ENCODE measurements at places on chromosomes 6 and 20.
A peak's percentile ranks its signal among the peaks of the same experiment; 100 is the strongest.

GRCh38 chr6:156423829-156424228 is 353.3 kb upstream of the ARID1B start:
- no peak for DNase-seq

DNA sequence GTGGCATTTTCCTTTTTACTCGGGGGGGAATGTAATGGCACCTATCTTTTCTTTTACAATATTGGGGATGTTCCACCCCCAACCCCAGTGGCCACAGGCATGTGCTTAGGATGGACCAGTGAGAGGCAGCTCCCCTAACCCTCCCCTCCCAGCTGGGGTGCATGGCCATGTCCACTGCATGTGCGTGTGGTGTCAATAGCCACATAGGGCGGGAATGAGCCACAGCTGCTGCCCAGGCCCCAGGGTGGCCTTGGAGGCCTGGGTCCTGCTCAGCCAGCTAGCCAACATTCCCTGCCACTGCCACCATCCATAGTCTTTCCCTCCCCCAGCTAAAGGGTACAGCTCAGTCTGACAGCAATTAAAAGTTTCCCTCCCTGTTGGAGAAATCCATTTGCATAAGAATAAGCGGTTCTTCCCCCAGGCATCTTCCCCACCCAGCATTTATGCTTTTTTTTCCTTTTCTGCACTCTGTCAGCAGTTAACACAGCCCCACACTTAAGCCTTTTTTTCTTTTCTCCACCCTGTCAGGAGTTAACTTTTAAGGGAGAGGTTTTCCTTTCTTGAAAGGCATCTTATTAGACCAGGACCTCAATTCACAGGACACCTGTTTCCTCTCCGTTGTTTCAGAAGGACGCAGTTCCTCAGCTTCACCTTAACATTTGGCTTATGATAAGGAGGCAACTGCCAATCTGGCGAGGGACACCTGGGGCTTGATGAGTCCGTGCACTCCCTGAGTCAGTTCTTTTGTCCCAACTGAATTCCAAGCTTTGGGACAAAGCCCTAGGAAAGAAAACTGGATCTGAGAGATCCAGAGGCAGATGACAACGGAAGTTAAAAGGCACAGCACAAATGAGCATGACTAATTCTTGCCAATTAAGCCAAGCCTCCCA is 121.4 kb downstream of the TPBG start:
- DNase-seq: no peak

DNA sequence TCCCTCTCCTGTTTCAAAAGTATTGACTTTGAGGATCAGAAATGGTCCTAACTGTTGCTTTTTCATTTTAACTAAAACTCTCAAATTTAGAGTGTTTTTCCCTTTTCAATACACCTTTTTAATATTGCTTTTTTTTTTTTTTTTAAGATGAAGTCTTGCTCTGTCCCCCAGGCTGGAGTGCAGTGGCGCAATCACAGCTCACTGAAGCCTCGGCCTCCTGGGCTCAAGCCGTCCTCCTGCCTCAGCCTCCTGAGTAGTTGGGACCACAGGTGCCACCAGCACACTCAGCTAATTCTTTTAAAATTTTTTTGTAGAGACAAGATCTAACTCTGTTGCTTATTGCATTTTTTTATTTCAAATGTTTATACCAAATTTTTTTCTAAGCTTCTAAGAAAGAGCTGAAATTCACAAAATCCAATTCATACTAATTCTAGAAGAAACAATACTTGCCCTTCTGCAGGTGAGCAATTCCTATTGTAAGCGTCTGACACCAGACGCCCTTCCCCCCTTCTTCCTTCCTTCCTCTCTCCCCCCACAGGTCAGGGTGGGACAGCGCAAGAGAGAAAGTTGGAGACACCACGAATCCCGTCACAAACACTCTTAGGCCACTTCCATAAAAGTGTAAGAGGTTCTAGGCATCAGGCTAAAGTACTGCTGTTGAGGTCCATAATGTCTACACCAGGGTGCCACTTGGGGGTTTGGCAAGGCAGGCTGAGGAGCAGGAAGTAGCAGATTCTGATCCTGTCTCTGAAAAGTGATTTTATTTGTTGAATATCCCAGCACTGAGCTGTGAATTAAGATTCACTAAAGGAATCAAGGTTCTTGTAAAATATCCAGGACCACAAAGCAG is 12.8 kb downstream of the DLL1 start:
- no peak for DNase-seq

- no peak for DNase-seq
Observed at GRCh38 chr20:51156041-51156982, 133.4 kb upstream of the KCNG1 start.

- DNase-seq: no peak
Observed at GRCh38 chr20:61161726-61162390, 90.2 kb upstream of the CDH4 start.

DNA sequence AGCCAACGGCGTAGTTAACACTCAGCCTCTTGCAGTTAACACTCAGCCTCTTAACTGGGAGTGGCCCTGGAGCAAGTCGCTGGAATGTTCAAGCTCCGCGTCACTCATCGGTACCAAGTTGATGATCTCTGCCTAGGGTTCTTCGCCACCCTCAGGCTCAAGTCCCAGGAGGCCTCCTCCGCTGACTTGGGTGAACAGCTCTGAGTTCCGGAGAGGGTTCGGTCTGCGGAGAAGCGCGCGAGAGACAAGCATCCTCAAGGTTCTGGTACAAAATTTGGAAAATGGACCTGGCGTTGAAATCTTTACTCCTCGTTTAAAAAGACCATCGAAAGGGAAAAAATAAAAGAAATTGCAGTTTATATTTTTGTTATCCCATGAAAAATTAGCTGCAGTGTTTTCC is 876 bp upstream of the DSP start:
- DNase-seq: no peak

DNA sequence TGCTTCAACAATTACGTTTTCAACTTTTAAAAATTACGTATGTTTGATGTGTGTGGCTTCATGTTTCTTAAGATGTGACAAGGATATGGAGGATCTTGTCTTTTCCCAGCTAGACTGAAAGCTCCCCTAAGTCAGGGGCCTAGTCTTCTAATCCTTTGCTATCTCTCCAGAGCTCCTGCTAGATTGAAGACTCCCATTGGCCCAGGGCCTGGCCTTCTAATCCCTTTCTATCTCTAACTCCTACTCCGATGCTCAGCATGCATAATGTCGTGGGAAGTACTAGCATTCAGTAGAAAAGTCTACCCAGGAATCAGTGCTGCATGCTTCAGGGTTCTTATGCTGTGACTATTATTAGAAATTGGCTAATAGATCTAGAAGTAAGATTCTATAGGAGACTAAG is 144.8 kb upstream of the SUPT3H start:
- no peak for DNase-seq

- no peak for DNase-seq
Observed at GRCh38 chr20:21100578-21101452, 5.3 kb downstream of the LINC00237 start.

DNA sequence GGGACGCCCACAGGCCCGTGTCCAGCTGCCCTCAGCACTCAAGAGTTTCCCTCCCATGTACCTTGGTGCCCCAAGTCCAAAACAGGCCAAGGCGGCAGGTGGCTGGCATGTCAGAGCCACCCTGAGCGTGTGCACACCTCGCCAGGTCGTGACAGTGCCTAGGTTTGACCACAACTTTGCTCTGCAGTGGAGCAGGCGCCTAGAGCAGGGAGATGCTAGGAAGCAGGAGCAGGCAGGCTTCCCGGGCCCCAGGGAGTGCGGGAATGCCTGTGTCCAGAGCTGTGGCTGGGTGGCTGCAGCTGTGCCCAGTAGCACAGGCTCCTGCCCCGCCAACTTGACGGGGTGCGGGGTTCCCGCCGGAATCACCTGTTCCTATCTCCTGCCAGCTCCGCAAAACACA is 380.8 kb upstream of the IMPG1 start:
- DNase-seq: no peak

GRCh38 chr6:706146-706545 is 13.2 kb upstream of the EXOC2 start:
- no peak for DNase-seq

DNA sequence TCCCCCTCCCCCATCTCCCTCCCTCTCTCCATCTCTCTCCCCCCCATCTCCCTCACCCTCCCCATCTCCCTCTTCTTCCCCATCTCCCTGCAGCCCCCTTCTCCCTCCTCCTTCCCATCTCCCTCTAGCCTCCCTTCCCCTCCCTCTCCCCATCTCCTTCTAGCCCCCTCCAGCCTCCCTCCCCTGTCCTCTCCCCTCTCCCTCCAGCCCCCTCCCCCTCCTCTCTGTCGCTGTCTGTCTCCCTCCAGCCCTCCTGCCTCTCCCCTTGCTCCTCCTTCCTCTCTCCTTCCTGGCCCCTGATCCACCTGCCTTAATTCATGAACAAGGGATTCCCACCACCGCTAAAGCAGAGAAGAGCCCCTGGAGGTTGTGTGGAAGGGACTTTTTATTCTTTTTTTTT is 26.9 kb upstream of the CHMP4B start:
- no peak for DNase-seq

- DNase-seq: no peak
Observed at GRCh38 chr6:50120300-50120699, 70.6 kb upstream of the DEFB112 start.

GRCh38 chr20:31496761-31497295 is 17.4 kb upstream of the HM13 start:
- DNase-seq: peak; percentile 94

GRCh38 chr6:128491610-128492206 is 28.7 kb downstream of the PTPRK start:
- DNase-seq: no peak

DNA sequence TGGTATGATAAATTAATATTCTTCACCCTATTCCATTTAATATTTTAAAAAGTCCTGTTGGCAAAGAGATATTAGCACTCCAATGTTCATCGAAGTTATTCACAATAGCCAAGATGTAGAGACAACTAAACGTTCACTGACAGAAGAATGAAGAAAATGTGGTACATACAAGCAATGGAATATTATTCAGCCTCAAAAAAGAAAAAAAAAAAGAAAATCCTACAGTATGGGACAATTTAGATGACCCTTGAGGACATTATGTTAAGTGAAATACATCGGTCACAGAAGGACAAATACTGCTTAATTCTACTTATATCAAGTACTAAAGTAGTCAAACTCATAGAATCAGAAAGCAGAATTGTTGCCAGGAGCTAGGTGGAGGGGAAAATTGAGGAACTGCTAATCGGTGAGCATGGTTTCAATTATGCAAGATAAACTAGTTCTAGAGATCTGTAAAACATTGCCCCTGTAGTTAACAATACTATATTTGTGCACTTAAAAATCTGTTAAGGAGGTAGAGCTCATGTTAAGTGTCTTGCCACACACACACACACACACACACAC is 4.7 kb downstream of the GCLC start:
- DNase-seq: no peak

DNA sequence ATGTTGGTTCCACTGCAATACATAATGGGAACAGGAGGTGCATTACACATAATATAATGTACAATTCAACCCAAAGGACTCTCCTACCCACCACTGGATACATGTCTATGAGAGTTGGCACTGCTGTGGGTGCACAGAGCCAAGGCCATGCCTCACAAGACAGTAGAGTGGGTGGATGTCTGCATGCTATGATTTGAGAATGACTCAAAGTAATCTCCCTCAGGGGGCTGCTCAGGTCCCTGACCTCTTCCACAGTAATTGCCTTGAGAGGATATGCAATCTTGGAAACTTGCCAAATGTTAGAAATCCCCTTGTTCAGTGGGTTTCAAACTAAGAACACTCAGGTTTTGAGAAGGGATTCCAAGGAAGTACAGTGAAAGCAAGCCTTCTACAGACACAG is 79.0 kb downstream of the ANKEF1 start:
- DNase-seq: no peak

- DNase-seq: no peak
Observed at GRCh38 chr6:41424370-41425058, 89.1 kb downstream of the NCR2 start.

Measured in coronary artery (tissue), 2 donors.